Tongue (tissue), 3 donors: ENCODE measurements at places on chromosomes 3 and 15. TPM values are rescaled to one million over a fixed set of nuclear protein-coding genes. Genes with fewer than 3 reads are reported as not detected.

GRCh38 chr15:69161079-69161877, 843 bp downstream of the GLCE start:
- DNase-seq: peak; percentile 59

Gene TMC3
- not detected for total RNA-seq

Gene ACVR2B
- 27.8 TPM for total RNA-seq

Gene C3orf70
- 6.2 TPM for total RNA-seq
